Activated effector memory CD4-positive, alpha-beta T cell treated with Interleukin-2 at 50 U/mL for 16 hours (primary cell): ENCODE measurements at places on chromosomes 13 and 19.

GRCh38 chr13:33799950-33800592, 17.9 kb upstream of the RFC3 start:
- DNase-seq, result no peak

- DNase-seq, result no peak
Observed at GRCh38 chr19:7440188-7440975, 48.5 kb downstream of the PEX11G start.

DNA sequence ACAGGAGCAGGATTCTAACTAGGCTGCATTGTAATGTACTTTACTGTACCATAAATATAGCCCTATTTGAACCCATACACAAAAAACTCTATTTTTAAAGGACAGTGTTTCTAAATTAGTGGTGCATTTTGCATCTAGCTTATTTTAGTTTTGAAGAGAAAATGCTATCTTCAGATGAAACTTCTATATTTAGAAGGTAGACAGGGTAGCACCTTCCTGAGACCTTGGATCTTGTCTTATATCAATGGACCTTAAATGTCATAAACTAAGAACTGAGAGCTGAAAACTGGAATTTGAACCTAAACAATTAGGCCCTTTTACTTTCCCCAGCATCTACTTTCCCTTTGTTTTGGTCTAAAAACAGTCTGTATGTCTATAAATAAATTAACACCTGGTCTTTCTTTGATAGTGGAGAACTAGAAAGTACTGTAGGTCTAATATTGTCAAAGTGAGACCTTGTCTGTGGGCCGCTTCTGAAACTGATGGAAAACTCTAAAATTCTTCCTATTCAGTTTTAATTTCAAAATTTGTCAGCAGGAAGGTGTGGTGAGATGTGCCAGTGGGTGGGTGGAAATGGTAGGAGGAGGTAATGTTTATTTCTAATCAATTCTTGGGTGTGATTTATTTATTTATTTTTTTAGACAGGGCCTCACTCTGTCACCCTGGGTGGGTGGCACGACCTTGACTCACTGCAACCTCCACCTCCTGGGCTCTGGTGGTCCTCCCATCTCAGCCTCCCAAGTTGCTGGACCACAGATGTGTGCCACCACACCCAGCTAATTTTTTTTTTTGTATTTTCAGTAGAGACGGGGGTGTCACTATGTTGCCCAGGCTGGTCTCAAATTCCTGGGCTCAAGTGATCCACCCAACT, 10.1 kb downstream of the COG3 start:
- no peak for DNase-seq

GRCh38 chr13:38341149-38341692, 8.4 kb upstream of the UFM1 start:
- no peak for DNase-seq

GRCh38 chr13:24064371-24064770, 96.1 kb upstream of the SPATA13 start:
- no peak for DNase-seq

- no peak for DNase-seq
Observed at GRCh38 chr13:27421101-27421871, 3.1 kb upstream of the GTF3A start.

DNA sequence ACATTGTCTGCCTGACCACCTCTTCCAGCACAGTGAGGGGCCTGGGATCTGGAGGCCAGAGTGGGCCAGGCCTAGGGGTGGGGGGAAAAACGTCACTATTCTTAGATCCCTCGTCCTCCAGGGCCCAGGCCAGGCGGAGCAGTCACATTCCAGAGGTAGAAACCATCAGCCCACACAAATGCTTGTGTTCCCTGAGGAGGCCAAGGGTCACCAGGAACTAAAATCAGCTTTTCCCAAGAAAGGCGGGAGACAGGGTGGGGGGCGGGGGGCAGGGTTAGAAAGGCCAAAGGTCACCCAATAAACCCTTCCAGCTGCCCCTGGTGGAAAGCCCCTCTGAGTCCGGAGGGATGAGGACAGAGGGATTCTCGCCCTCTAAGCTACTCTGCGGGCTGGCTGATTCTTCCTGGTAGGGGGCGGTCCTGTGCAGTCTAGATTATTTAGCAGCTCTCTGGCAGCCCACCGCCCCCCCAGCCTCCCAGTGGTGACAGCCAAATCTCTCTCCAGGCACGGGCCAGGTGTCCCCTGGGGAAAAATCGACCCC, 23.5 kb upstream of the CCL25 start:
- no peak for DNase-seq

DNA sequence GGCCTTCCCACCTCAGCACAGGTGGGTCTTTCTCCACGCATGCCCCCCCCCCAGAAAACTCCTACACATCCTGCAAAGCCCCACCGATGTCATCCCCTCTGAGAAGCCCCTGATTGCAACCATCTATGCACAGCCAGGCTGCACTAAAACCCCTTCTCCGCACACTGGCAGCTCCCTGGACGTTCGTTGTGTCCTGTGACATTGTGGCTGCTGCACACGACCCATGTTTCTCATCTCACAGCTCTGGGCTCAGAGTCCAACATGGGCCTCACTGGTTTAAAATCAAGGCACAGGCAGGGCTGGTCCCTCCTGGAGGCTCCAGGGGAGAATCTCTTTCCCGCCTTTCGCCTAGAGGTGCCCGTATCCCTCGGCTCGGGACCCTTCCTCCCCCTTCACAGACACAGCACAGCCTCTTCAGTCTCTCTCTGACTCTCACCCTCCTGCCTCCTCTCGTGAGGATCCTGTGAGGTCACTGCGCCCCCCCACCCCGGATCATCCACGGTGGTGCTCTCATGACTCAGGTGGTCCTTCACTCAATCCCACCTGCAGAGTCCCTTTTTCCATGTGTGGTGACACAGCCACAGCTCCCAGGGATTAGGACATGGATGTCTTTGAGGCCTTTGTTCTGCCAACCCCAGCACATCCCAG, 71.2 kb downstream of the GADD45B start:
- no peak for DNase-seq

- no peak for DNase-seq
Observed at GRCh38 chr19:38004186-38004520, 97.1 kb downstream of the SIPA1L3 start.

DNA sequence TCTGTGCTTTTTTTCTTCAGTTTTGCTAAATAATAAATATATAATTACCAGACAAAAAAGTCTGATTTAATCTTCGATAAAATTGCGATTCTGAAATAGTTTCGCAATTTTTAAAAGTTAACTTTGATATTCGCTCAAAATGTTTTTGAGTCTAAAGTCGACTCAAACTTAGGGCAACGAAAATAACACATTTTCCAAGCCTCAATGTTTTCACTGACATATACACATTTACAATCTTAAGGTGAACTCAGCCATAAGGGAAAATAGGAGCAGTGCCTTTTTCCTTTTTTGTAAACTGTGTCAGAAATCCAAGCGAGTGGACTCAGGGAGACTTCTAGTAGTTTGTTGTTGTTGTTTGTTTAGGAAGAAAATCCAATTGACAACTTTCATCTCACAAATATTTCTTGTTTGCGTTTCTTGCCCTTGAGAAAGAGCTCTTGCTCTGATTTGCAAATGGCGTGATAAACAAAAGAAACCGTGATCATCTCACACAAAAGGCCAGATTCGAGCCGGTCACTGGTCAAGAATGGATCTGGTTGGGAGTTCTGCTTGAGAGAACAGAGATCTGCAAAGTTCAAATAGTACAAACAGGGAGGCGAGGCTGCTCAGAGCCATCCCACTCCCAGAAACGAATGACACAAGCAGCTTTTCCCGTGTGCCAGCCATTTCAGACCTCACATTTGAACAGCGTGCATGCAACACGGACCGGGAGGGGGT, 2.1 kb downstream of the SOX21 start:
- no peak for DNase-seq

GRCh38 chr19:55285229-55285890, 1.6 kb downstream of the BRSK1 start:
- DNase-seq, result no peak

GRCh38 chr13:74867460-74867859, 614.5 kb downstream of the TBC1D4 start:
- DNase-seq, result no peak

GRCh38 chr13:52195401-52195837, 36.0 kb upstream of the NEK3 start:
- peak; percentile 46 for DNase-seq

DNA sequence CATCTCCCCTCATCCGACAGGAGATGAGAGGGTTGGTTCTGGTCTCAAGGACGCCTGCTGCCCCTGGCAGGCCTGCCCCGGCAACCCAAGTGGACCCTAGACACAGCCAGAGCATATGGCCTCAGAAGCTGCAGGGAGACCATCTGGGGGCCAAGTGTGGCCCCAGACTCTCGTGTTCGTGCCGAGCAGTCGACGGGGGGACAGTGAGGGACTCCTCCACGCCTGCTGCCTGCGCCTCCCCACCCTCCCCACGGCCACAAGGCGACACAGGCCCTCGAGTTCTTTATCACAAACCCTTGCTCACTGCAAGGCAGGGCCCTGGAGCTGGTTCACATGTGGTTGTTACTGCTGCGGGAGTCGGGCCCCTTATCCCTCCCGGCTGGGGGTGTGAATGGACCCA, 9.3 kb downstream of the CAPS start:
- DNase-seq, result no peak

DNA sequence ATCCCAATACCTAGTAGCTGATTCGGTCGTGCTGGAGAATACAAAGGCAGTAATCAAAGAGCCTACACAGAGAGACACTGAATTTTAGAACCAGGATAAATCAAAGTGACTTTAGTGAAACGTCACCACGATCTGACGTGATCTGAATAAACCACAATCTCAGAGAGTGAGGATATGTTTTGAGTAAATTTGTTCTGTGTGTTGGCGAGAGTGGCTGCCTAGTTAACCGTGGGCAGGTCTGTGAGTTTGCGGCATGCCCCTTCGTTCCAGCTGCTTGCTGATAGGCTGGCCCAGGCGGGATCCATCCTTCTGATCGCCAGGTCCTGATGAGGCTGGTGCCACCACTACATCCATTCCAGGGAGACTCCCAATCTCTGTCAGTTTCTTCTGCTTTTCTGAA, 40.4 kb downstream of the LRCH1 start:
- peak; percentile 5 for DNase-seq

DNA sequence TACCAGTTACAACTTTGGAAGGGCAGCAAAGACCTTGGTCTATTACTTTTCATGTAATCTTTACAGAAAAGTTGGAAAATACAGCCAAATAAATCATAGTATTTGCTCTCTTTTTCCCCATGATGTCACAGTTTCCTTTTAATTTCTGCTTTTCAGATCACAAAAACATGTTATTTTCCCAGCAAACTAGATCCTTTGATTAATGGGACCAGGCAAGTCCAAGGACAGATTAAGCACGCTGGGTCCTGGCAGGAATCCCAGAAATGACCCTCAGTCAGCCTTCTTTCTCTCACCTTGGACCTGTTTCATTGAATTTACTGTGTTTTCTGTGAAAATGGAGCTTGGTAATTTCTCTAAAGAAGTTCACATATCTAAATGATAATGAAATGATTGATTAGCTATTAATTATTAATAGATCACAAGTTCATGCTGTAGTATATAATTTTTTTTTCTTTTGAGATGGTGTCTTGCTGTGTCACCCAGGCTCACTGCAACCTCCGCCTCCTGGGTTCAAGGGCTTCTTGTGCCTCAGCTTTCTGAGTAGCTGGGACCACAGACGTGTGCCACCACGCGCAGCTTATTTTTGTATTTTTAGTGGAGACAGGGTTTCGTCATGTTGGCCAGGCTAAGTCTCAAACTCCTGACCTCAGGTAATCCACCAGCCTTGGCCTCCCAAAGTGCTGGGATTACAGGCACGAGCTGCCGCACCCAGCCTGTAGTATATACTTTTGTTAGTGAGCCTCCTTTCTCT, 16.0 kb downstream of the SPATA13 start:
- no peak for DNase-seq

- no peak for DNase-seq
Observed at GRCh38 chr19:48907671-48908070, 7.6 kb downstream of the NUCB1 start.

- no peak for DNase-seq
Observed at GRCh38 chr13:113916330-113916815, 52.5 kb upstream of the GAS6 start.

DNA sequence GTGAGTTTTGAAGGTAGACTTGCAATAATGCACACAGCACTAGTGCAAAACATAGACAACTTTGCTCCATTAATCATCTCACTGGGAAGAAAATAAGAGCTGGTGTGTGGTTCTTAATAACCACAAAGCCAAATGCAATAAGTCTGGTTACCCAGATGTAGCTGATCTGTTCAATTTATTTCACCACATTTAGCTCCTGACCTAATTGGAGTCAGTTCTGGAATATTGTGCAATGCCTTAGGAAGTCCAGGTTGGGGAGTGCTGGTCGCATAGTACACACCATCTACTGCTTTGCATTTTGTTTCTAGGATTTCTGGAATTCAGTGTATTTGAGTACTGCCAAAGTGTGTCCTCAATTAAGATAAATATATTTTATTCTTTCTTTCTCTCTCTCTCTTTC, 483.3 kb upstream of the SPRY2 start:
- DNase-seq, result no peak

- peak; percentile 31 for DNase-seq
Observed at GRCh38 chr19:44401139-44402115, at the start of gene ZNF285. Gene ZNF285, minus strand, starts transcription at chr19:44401608. Its CDS starts 4,395 bp downstream, at chr19:44397213.

GRCh38 chr13:52411629-52412028, 5.7 kb upstream of the THSD1 start:
- no peak for DNase-seq

GRCh38 chr19:5177745-5178450, 162.7 kb downstream of the PTPRS start:
- DNase-seq, result no peak

DNA sequence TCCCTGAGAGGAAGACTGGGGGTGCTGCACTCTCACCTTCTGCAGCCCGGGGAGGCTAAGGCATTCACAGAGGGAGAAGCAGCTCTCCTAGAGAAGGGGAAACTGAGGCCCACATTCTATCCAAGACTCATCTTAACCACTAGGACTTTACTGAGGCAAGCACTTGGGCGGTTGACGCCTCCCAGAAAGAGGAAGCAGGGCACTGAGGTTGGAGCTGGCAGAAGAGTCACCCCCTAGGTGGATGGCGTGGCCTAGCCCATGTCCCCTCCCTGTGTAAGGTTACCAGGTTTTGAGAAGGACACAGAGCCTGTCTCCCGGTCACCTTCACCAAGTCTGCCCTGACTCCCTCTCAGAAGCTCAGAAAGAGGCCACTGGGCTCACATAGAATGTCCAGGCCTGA, 2.7 kb downstream of the S1PR2 start:
- DNase-seq, result no peak

DNA sequence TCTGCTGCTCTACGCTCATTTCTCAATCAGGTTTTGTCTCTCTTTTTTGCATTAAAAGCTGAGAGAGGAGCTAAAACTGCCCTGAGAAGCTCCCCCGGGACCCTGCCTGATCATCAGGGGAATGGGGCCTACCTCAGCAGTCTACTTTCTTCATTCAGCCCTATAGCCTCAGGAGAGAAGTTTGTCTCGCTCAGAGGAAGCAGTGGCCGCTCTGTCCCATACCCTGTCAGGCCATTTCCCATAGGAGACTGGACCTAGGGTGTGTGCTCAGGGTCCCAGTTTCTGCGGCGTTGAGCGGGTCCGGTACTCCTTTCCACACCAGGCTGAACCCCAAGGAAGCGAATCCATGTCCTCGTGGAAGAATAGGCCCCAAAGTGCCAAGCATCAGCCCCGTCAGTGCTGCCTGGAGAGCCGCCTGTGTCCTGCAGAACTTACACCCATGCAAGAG, 21.7 kb downstream of the UBE2L5 start:
- no peak for DNase-seq

GRCh38 chr19:39582442-39582841, 19.9 kb upstream of the LGALS13 start:
- no peak for DNase-seq
